ENCODE measurements at places on chromosomes 1 and 21.

GRCh38 chr1:221743416-221744208 is 1.7 kb upstream of the DUSP10 start:
- H3K4me3 ChIP-seq: peak overlapping the region; percentile 64
- no peaks in the 10 kb centered on the region for H3K27me3 ChIP-seq

GRCh38 chr1:18052671-18053070 is 54.9 kb upstream of the IGSF21 start:
- DNase-seq: no peak
- no peak overlapping the region for H3K27ac ChIP-seq
- H3K4me3 ChIP-seq: no peak overlapping the region
- no peaks in the 10 kb centered on the region for H3K4me1 ChIP-seq
- no peaks in the 10 kb centered on the region for H3K36me3 ChIP-seq

GRCh38 chr21:38221594-38221993 is 35.2 kb upstream of the KCNJ15 start:
- no peak overlapping the region for H3K4me3 ChIP-seq
- no peaks in the 10 kb centered on the region for H3K27me3 ChIP-seq
- DNase-seq: no peak
- no peaks in the 10 kb centered on the region for H3K4me1 ChIP-seq
- H3K27ac ChIP-seq: no peak overlapping the region

- H3K27ac ChIP-seq: no peak overlapping the region
- no peaks in the 10 kb centered on the region for H3K27me3 ChIP-seq
- H3K4me3 ChIP-seq: no peak overlapping the region
- H3K4me1 ChIP-seq: no peaks in the 10 kb centered on the region
- no peak for DNase-seq
Observed at GRCh38 chr1:19676438-19676922, 11.8 kb downstream of the HTR6 start.

Data from effector memory CD4-positive, alpha-beta T cell (primary cell).